GM23248 (cell line): ENCODE measurements at places on chromosomes 7 and 10. TPM values are rescaled to one million over a fixed set of nuclear protein-coding genes. Genes with fewer than 3 reads are reported as not detected.
A peak's percentile ranks its signal among the peaks of the same experiment; 100 is the strongest.

TMEM168 gene
- total RNA-seq, result 17.3 and 21.4 TPM in 2 replicates

- DNase-seq, result peak; percentile 69
- H3K4me1 ChIP-seq, result peaks cover 24% of the 10 kb centered on the region
- H3K36me3 ChIP-seq, result no peaks in the 10 kb centered on the region
- no peaks in the 10 kb centered on the region for H3K27me3 ChIP-seq
- no peak overlapping the region for H3K27ac ChIP-seq
Measured at GRCh38 chr7:108016841-108017775, 14.1 kb upstream of the LAMB1 start.

HOXA3 gene
- 0.63 and 2.1 TPM in 2 replicates for total RNA-seq

GIMAP7 gene
- total RNA-seq, result not detected in 2 replicates

UNCX gene
- total RNA-seq, result not detected in 2 replicates

DNA sequence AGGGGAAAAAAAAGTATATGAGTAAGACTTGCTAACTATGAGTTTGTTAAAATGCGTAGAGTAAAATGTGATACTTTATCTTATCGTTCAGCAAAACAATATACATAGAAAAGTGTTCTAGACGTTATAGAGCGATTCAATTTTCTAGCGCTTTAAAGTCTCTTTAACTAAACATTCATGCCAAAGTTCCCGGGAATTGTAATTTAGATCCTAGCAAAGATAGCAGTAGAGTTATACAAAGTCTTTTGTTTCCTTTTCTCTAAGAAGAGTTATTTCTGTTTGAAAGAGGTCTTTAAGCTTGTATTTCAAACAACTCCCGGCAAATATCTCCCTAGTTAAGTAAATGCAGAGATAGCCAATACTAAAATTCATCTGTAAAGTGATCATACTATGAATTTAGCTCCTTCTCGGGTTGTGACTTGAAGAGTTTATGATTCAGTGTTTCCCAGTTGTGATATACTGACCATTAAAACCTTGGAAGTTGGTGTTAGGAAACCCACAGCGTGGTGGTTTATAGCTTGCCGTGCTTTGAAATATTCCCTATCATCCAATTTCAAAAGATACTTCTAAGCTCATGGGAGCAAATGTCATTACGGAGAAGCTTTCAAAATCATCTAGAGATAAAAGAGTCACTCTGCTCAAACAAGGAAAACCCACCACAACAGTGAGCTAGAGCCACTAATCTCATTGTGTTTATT is 171.7 kb downstream of the CSTF2T start:
- H3K4me3 ChIP-seq, result no peak overlapping the region
- peaks cover 11% of the 10 kb centered on the region for H3K4me1 ChIP-seq
- H3K27me3 ChIP-seq, result no peaks in the 10 kb centered on the region

ERVW-1 gene
- total RNA-seq, result not detected in 2 replicates

GRCh38 chr7:27606270-27607209 is 56.1 kb downstream of the HIBADH start:
- peak overlapping the region; percentile 41 for H3K4me3 ChIP-seq
- peak; percentile 76 for DNase-seq
- H3K27me3 ChIP-seq, result no peaks in the 10 kb centered on the region
- peak overlapping the region; percentile 73 for H3K27ac ChIP-seq
- H3K36me3 ChIP-seq, result no peaks in the 10 kb centered on the region
- H3K4me1 ChIP-seq, result peaks cover 57% of the 10 kb centered on the region

FBXO24 gene
- total RNA-seq, result 0.43 and 0.89 TPM in 2 replicates

CTBP2 gene
- 59.3 and 65.5 TPM in 2 replicates for total RNA-seq
